ENCODE measurements at places on chromosomes 7 and 10.

GRCh38 chr7:123958186-123958703, 33.2 kb downstream of the SPAM1 start:
- DNase-seq, result no peak

- DNase-seq, result peak; percentile 28
These were observed 259.3 kb downstream of the SNX13 start for GRCh38 chr7:17680943-17681351.

GRCh38 chr10:100075426-100076220, 6.0 kb downstream of the CPN1 start:
- no peak for DNase-seq

DNA sequence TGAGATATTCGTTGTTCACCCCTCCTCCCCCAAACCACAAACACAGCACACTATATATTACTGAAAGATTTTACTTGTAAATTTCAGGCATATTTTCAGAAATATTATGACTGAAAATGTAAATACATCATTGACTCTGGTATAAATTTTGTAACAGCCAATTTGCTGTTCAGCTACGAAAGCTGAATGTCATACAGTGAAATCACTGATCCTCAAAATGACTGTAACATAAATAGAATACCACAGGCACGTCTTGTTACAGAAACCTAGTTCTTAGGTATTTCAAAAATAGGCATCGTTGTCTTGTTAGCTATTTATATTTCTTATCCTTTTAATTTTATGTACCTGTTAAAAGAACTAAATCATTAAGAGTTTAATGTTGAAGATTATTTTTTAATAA, 15.1 kb downstream of the TRUB1 start:
- DNase-seq, result no peak

GRCh38 chr10:79322616-79323543, 24.4 kb upstream of the PPIF start:
- peak; percentile 94 for DNase-seq

GRCh38 chr10:10353326-10353868, 664.3 kb upstream of the CELF2 start:
- DNase-seq, result no peak

DNA sequence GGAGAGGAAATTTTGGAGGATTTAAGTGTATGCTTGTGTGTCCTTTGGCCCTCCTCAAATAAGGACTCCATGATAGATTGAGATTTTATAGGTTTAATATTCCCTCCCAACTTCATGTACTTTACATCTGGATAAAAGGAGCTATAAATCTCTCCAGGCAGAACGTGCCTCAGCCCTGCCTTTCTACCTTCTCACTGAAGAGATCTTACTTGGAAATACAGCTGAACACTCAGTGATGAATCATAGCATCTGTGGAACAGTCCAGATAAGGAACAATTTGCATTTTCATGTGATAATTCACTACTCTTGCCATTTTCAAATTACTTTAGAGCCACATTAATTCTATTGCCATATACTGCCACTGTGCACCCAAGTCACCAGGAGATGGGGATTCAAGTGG, 364.6 kb upstream of the PODXL start:
- DNase-seq, result peak; percentile 40

GRCh38 chr7:3605222-3605621, 304.2 kb downstream of the SDK1 start:
- DNase-seq, result no peak

DNA sequence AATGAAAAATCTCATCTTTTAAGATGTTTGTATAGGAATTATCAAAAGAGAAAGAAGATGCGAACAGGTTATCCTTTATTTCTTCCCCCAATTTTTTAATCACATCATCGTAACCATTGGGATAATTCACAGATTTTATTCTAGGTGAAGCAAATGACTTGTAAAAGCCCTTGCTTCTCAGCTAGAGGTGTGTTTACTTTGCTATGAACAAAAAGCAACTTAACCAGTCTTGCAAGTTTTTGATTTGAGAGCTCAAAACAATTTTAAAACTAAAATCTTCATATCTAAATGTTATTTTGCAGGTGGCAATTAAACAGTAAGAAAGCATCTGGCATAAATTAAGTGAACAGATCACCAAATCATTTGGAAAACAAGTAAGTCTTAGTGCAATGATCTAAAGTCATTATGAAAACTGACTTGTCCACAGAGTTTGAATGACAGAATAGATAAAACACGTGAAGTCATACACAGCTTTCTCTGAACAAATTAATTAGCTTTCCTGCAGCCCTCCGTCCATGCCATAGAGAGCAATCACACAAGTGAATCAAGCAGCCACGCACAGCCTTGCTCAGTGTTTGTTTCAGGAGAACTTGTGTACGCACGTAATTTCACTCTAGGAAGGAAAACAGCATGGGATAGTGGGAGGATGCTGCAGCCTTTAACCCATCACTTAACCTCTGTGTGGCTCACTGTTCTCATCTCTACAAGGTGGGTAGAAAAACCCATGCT, 85.0 kb upstream of the ZNF800 start:
- DNase-seq, result no peak

DNA sequence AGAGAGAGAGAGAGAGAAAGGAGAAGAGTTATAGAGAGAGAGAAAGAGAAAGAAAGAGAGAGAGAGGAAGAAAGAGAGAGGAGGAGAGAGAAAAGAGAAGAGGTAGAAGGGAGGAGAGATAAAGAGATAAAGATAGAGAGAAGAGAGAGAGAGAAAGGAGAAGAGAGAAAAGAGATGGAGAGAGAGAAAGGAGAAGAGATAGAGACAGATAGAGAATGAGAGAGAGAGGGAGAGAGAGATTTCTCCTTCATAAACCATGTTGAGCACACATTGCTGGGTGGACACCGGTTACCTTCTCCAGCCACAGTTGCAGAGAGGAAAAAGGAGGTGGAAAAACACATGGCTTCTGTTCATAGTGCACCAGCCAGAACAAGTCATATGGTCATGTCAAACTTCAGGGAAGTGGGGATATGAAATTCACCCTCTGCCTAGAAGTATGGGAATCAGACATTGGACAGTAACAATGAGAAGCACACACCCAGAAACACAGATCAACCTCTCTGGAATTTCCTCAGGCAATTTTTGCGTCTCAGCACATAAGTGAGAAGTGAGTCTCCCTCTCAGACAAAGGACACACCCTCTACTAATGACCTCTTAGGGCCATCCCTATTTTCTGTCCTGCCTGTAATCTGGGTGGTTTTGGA, 172.5 kb upstream of the SVIL start:
- DNase-seq, result peak; percentile 41

GRCh38 chr7:100865938-100866728, 1.1 kb upstream of the TRIP6 start:
- DNase-seq, result no peak

DNA sequence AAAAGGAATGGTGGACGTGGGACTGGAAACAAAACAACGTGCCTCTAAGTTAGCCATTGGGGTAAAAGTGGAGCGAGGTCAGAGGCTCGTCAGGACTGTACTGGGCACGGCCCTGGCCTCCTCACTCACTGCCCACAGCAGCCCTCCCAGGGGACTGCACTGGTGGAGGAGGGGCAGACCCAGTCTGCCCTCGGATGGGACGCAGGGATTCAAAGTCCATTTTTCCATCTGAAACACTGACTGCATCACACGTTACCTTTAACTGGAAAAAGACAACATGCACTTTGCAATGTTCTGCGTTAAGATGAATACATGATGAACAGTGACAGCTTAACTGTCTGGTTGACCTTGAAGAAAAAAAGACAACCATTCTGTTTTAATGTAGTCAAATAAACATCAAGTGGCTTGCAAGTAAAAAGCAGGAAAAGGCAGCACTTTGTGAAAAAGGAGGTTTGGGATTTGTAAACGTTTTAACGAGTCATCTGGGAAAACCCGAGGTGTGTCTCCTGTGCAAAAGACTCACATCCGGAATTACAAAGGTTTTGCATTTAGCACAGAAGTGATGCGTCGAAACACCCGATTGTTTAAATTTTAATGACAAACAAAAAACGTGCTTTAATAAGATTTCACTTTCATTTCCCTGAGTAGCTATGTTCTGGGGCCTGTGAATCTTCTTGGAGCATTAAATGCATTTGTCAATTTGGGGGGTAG, 18.8 kb downstream of the KLF6 start:
- no peak for DNase-seq

DNA sequence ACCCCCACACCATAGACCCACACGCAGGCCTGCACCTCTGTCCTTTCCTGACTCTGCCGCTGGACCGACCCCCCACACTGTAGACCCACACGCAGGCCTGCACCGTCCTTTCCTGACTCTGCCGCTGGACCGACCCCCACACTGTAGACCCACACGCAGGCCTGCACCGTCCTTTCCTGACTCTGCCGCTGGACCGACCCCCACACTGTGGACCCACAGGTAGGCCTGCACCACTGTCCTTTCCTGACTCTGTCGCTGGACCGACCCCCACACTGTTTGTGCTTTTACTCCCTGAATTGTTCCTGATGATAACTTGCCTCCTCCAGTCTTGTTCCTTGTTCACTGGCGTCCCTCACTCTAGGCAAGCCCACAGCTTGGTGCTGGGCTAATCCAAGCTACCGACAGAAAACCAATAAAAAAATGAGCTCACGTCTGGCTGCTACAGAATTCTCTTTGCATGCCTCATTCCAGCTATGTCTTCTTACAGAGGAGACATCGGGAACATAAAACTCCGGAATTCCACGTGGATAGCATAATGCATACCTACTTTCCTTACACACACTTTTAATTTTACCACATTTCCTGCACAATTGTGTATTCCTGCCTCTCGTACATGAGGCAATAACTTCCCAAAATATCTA, 494.3 kb downstream of the PTPRN2 start:
- DNase-seq, result no peak

DNA sequence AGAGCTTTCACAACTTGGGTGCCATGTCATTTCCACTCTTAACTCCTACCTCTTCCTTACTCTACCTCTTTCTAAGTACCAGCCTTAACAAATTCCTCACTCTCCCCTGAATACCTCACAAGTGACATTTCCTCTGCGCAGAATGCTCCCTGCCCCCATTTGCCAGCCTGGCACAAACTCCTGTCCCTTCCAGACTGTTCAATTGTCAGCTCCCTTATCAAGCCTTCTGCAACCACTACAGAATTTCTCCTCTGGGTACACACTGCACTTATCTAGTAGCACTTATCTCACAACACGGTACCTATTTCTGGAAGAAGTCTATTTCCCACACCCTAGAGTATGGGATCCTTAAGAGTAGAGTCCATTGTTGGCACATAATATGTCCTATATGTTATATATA, 39.1 kb upstream of the ANAPC16 start:
- DNase-seq, result no peak

- DNase-seq, result peak; percentile 80
These were observed 4.7 kb upstream of the SPAG6 start for GRCh38 chr10:22340329-22341189.

- no peak for DNase-seq
These were observed 130.9 kb downstream of the TES start for GRCh38 chr7:116340943-116341907.

GRCh38 chr7:47196106-47196645, 385.7 kb downstream of the TNS3 start:
- DNase-seq, result no peak

GRCh38 chr7:154503962-154504550, 451.9 kb downstream of the DPP6 start:
- DNase-seq, result peak; percentile 7

DNA sequence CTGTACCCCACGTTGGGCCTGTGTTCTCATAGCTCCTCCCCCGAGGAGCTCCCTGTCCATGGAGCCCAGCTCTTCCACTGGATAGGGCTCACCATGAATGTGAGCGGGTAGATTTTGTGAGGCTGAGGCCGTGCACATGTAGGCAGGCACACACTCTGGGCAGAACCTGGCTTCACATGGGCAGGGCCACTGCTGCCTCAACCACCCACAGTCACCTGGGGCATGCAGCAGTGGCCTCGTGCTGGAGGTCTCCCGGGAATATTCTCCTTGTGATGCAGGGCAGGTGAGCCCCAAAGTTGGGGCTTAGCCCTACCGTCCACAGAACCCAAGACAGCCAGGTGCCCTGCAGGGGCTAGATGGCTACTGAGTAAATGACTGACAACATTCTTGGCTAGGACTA, 116.6 kb downstream of the TMEM130 start:
- no peak for DNase-seq

DNA sequence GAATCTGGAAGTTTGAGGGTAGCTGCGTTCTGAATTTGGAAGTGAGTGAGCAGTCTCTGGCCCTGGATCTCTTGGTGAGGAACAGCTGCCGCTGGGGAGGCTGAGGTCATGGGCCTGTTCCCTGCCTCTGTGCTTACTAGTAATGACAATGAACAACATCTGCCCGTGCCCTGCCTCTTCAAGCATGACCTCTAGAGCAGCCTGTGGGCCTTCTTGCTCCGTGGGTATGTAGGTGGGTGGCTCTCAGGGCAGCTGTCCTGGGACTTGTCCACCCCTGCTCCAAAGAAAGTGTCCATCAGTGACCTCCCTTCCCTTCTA, 186.2 kb downstream of the CXCL12 start:
- DNase-seq, result no peak

DNA sequence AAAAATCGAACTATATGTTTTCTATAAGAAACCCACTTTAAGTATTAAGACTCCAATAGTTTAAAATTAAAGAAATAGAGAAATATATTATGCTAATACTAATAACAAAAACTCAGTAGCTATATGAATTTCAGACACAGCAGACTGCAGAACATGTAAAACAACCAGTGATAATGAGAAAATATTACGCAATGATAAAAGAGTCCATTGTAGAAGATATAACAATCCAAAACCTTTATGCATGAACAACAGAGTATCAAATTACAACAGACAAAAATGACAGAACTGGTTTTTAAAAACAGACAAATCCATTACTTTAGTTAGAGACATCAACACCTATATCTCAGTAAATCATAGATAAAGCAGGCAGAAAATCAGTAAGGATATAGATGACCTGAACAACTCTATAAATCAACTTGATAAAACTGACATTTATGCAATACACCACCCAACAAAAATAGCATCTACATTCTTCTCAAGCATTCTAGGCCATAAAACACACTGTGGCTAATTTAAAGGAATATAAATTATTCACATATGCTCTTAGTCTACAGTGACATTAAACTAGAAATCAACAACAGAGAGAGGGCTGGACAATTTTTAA, 669.5 kb upstream of the GHITM start:
- DNase-seq, result peak; percentile 37

- DNase-seq, result peak; percentile 28
These were observed 84.8 kb downstream of the ANLN start for GRCh38 chr7:36474283-36475010.

GRCh38 chr7:33108554-33109004, 625 bp downstream of the RP9 start:
- no peak for DNase-seq

DNA sequence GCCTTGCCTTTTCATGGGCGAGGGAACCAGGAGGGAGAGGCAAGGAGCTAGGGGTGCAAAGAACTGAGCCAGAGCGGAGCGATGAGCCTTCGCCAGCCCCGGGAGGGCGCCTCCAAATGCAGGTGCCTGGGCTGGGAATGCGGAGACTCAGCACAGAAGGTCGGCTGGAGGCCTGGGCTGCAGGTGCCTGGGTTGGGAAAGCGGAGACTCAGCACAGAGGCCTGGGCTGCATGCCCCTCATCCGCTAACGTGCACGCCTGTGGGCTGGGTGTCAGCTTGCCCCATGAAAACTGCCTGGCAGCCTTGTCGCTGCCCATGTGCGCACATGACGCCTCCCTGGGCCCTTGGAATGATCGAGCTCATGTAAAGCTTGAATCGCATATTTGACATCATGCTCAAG, 51.8 kb downstream of the POM121L12 start:
- DNase-seq, result no peak

Measured in fibroblast of skin of abdomen (primary cell).